ENCODE measurements at places on chromosomes 7 and 10. TPM values are rescaled to one million over a fixed set of nuclear protein-coding genes. Genes with fewer than 3 reads are reported as not detected.

GRCh38 chr10:97875391-97875790 lies 25.7 kb downstream of the GOLGA7B start:
- H3K27me3 ChIP-seq, result peaks cover 31% of the 10 kb centered on the region
- no peaks in the 10 kb centered on the region for H3K36me3 ChIP-seq
- H3K27ac ChIP-seq, result no peak overlapping the region

DNA sequence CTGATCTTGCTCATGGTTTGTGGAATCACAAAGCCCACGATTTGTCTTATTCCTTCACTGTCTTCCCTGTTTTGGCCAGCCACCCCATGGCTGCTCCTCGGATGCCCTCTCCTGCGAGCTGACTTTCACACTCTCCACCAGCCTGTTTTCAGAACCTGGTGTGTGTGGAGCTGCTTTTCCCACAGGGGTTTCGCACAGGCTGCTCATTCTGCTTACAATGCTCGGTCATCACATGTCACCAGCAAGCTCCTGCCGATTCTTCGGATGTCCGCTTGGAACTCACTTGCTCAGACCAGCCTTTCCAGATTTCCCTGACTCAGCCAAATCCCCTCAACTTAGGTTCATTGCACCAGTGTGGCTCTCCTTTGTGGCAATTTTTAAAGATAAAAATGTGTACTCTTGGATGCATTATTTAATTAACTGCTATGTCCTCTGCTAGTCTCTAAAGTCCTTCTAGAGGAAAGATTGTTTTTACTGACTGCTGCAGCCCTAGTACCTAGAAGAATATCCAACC lies 1018.6 kb upstream of the LRRTM3 start:
- H3K36me3 ChIP-seq, result no peaks in the 10 kb centered on the region
- H3K4me3 ChIP-seq, result no peak overlapping the region
- no peak for DNase-seq
- H3K27me3 ChIP-seq, result no peaks in the 10 kb centered on the region
- no peak overlapping the region for H3K27ac ChIP-seq

DNA sequence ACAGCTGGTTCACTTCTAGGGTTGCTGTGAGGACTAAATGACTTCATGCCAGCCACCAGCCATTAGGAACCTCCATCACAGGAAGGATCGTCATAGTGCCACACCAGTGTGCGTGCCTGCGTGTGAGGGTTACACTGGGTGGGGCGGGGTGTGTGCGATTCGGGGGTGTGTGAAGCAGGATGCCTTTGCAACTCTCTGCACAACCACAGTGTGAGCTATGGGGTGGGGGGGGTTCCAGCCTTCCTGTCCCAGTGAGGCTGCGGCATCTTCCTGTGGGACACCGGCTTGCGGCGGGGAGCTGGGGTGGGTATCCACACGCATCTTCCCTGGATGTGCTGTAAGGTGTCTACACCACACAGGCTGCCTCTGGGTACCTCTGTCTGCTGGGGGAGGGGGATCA lies 6.9 kb upstream of the ELFN1 start:
- H3K36me3 ChIP-seq, result no peaks in the 10 kb centered on the region
- peaks cover 55% of the 10 kb centered on the region for H3K27me3 ChIP-seq
- DNase-seq, result no peak
- no peak overlapping the region for H3K27ac ChIP-seq

DNA sequence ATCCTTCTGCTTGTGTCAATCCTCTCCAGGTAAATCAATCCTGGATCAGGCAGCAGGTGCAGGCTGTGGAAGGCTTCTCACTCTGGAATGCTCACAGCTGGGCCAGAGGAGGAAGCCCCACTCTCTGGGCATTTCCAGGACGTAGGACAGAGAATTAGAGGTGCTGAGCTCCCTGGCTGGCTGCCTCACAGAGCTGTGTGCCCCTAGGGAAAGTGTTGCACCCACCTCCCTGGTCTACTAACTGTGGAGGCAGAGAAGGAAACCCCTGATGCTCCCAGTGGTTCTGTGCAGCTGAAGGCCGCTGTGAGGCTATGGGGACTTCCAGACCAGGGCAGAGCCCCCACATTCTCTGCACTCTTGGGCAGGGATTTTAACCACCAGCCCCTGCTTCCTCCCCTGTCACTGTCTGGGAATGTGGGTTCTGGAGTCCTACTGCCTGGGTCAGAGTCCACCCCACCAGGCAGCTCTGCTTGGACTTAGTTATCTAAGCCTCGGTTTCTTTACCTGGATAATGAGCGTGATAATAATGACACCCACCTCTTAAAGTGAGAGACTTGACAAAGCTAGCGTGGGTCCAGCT lies 73.5 kb upstream of the EEPD1 start:
- no peak for DNase-seq
- no peaks in the 10 kb centered on the region for H3K4me1 ChIP-seq
- no peaks in the 10 kb centered on the region for H3K36me3 ChIP-seq
- H3K27me3 ChIP-seq, result peaks cover 29% of the 10 kb centered on the region

GRCh38 chr7:3979611-3980299 lies 678.7 kb downstream of the SDK1 start:
- no peak overlapping the region for H3K4me3 ChIP-seq
- no peak overlapping the region for H3K27ac ChIP-seq
- DNase-seq, result no peak
- H3K4me1 ChIP-seq, result no peaks in the 10 kb centered on the region
- H3K36me3 ChIP-seq, result no peaks in the 10 kb centered on the region
- no peaks in the 10 kb centered on the region for H3K27me3 ChIP-seq

- no peaks in the 10 kb centered on the region for H3K27me3 ChIP-seq
- no peak overlapping the region for H3K27ac ChIP-seq
- H3K4me1 ChIP-seq, result peaks cover 5% of the 10 kb centered on the region
Observed at GRCh38 chr7:115662120-115662519, 368.4 kb downstream of the TFEC start.

DNA sequence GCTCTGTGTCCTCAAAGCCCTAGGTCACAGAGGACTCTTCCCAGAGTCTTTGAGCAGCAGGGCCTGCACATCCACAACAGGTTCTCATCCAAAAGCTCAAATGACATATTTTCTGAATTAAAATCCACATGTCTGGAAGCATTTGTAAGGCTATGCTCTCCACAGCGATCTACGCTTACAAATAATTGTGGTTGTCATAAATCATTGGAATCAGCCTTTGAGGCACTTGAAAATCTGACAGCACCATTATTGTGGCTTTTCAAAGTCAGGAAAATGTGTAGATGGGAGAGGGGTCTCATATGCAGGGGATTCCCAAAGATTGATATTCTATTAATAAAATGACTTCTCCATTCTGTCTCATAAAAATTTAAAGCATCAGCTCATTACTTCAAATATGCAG lies 16.3 kb downstream of the GPR26 start:
- no peaks in the 10 kb centered on the region for H3K27me3 ChIP-seq
- H3K4me3 ChIP-seq, result no peak overlapping the region
- H3K4me1 ChIP-seq, result no peaks in the 10 kb centered on the region
- H3K27ac ChIP-seq, result no peak overlapping the region

GRCh38 chr7:6026011-6026819 lies 5.0 kb upstream of the ANKRD61 start:
- no peak overlapping the region for H3K4me3 ChIP-seq
- H3K4me1 ChIP-seq, result no peaks in the 10 kb centered on the region
- no peak overlapping the region for H3K27ac ChIP-seq

DNA sequence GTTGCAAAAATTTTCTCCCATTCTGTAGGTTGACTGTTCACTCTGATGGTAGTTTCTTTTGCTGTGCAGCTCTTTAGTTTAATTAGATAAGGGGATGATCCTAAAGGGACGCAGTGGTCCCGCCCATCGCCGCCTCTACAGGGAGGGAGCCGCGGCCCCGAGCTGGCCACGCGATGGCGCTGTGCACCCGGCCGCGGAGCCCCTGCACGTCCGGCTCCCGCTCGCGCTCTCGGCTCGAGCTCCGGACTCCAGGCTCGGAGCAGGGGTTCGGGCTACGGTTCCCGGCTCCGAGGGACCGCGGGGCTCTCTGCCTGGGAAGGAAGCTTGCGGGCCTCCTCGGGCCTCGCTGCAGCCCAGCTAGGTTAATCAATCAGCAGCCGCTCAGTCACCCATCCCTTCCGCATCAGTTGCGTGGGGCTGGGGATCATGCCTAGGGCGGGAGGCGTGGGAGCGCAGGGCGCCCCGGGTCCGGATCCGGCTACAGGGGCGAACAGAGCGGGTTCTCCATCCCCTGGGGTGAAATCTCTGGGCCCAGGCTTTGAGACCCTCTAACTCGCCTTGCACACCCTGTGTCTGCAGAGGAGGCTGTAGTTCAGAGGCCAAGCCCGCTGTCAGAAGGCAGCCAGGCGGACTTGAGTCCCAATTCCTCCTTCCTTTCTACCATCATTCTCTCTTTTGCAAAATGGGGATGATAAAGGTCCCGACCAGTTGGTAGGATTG lies 97.9 kb downstream of the WDR11 start:
- H3K27ac ChIP-seq, result no peak overlapping the region
- H3K4me3 ChIP-seq, result peak overlapping the region; percentile 31
- DNase-seq, result peak; percentile 55
- H3K4me1 ChIP-seq, result no peaks in the 10 kb centered on the region
- no peaks in the 10 kb centered on the region for H3K36me3 ChIP-seq

- no peaks in the 10 kb centered on the region for H3K36me3 ChIP-seq
- peaks cover 6% of the 10 kb centered on the region for H3K4me1 ChIP-seq
- no peak for DNase-seq
- no peak overlapping the region for H3K4me3 ChIP-seq
- no peak overlapping the region for H3K27ac ChIP-seq
- peaks cover 93% of the 10 kb centered on the region for H3K27me3 ChIP-seq
Observed at GRCh38 chr10:117134306-117135025, 3.6 kb downstream of the VAX1 start.

DNA sequence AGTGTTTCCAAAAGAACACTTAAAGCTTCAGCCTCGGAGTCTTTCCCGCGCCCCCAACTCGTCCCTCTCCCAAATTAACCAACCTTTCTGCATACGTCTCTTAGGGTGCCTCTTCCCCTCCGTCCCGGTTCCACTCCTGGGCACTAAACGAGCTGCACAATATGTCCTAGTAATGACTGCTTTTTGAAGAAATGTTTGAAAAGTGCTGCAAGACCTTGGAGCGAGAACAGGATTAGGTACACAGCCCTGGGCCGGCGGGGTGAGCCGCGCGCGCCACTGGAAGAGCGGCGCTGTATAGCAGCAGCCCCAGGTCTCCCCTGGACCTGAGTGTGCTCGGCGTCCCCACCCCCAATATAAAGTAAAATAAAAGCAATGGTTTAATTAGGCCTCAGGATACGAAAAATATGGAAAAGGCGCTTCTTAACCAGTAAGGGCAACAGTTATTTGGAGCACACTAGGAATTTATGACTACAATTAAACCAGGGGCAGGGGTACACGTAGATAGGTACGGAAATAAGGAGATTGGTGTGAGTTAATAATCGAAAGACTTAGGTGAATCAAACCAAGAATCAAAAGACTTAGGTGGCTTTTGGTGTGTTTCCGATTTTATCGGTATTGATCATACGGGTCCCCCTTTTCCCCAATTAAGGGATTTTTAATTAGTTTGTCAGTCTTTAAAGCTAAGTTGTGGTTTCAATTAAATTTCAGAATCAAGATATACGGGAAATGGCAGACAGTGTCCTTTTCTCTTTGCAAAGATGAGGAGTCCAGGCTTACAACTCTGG lies 1.9 kb downstream of the TET1 start:
- no peaks in the 10 kb centered on the region for H3K27me3 ChIP-seq
- no peak for DNase-seq

DNA sequence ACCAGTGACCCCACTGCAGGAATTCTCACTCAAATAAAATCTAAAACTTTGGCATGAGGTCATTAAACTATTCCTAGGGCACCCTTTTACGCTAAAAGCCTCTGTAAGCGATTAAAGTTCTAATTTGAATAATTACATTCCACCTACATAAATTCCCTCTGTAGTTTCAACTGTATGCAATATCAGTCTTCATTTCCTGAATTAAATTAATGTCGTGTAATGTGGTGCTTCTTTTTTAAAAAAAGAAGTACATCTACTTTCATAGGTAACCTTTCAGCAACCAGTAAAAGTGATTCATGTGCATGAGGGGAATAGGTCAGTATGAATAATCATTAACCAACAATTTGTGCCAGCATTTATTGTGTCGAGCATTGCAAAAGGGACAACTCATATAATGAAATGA lies 44.7 kb downstream of the IMMP2L start:
- peaks cover 1% of the 10 kb centered on the region for H3K36me3 ChIP-seq
- no peak overlapping the region for H3K4me3 ChIP-seq
- H3K27ac ChIP-seq, result no peak overlapping the region
- DNase-seq, result no peak
- H3K4me1 ChIP-seq, result no peaks in the 10 kb centered on the region

DNA sequence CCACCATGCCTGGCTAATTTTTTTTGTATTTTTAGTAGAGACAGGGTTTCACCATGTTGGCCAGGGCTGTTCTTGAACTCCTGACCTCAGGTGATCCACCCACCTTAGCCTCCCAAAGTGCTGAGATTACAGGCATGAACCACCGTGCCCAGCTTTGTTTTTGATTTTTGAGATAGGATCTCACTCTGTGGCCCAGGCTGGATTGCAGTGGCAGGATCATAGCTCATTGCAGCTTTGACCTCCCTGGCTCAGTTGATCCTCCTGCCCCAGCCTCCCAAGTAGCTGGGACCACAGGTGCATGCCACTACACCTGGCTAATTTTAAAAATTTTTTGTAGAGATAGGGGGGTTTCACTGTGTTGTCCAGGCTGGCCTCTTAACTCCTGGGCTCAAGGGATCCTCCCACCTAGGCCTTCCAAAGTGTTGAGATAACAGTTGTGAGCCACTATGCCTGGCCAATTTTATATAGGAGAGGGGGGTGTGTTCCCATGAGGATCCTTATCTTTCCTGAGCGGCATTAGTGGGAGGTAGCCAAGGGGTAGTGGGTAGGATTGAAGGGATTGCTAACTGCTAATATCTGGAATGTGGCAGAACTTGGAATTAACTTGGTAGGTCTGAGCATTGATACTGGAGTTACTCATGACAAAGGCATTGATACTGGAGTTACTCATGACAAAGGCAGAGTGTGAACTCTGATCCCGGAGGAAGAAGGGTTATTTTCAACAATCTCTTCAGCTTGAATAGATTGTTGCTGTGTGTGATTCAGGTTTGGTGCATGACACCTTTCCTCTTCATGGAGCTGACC lies 1.0 kb upstream of the NOLC1 start:
- peak; percentile 79 for DNase-seq
- H3K36me3 ChIP-seq, result peaks cover 35% of the 10 kb centered on the region
- H3K4me1 ChIP-seq, result peaks cover 6% of the 10 kb centered on the region
- peak overlapping the region; percentile 74 for H3K27ac ChIP-seq
- H3K27me3 ChIP-seq, result no peaks in the 10 kb centered on the region

DNA sequence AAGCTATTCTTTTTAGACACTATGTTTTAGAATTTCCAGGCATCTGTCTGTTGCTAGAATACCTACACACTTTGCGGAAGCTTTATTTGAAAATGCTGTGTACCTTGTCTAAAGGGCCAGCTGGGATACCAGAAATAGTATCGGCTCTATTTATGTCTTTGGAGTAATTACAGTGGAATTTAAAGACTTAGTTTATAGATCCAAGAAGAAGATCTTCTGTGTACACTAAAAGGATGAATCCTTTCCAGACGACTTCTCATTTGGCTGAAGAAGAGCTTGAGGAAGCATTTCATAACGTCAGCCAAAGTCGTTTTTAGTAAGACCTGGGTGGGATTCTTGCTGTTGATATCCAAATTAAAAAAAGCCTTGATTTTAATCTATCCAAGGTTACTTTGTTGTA lies 365.9 kb downstream of the INHBA start:
- no peaks in the 10 kb centered on the region for H3K36me3 ChIP-seq
- H3K4me3 ChIP-seq, result no peak overlapping the region
- DNase-seq, result peak; percentile 61
- H3K4me1 ChIP-seq, result peaks cover 7% of the 10 kb centered on the region

SSC4D gene
- 0.56 TPM for total RNA-seq

MYPN gene
- 12.5 TPM for total RNA-seq

CCDC126 gene
- 10.6 TPM for total RNA-seq

ZNF425 gene
- 2.8 TPM for total RNA-seq

AMPH gene
- 3.9 TPM for total RNA-seq

TAS2R4 gene
- total RNA-seq, result 0.28 TPM

FRMD4A gene
- 27.5 TPM for total RNA-seq

CYP26C1 gene
- total RNA-seq, result under 0.01 TPM

GRID2IP gene
- not detected for total RNA-seq

CDC14C gene
- total RNA-seq, result under 0.01 TPM

CC2D2B gene
- total RNA-seq, result not detected

SORCS3 gene
- total RNA-seq, result not detected
